NCI-H1105 (cell line): ENCODE measurements at places on chromosomes 7 and 10.

GRCh38 chr10:122655524-122656307 is 43.9 kb downstream of the C10orf120 start:
- DNase-seq = no peak

GRCh38 chr10:79221110-79222051 is 125.9 kb upstream of the PPIF start:
- no peak for DNase-seq

GRCh38 chr7:70830060-70830395 is 301.9 kb upstream of the GALNT17 start:
- no peak for DNase-seq

- DNase-seq = no peak
These were observed 449.7 kb upstream of the KLF6 start for GRCh38 chr10:4234661-4235060.

DNA sequence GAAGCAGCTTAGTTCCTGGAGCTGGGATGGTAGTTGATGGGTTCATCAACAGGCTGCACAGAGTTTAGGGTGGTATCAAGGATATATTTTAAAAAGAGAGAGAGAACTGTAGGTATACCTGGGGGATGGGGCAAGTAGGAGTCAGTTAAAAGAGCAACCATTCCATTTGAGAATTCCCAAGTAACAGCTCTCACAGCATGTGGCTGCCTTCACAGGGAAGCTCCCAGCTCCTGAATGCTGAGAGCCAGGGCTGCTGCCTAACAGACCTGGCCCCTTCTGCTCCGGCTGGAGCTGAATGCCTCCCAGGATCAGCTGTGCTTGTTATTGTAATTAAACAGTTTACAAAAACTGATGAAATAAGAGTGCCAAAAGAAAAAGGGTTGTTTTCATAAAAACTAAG is 58.8 kb upstream of the GPR26 start:
- no peak for DNase-seq

GRCh38 chr7:118372530-118372929 is 148.0 kb downstream of the ANKRD7 start:
- no peak for DNase-seq

GRCh38 chr10:571166-571565 is 118.3 kb downstream of the DIP2C start:
- no peak for DNase-seq

DNA sequence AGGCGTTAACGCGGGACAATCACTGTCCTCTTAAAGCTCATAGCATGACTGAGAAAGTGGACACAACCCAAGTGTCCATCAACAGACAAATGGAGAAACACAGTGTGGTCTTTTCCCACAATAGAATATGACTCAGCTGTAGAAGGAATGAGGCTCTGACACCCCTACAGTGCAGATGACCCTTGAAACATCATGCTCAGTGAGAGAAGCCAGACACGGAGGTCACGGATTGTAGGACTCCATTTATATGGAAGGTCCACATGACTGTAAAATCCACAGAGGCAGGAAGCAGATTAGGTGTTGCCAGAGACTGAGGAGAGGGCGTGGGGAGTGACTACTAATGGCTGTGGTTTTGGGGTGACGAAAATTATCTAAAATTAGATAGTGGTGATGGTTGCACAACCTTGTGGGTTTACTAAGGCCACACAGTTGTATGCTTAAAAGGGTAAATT is 6.1 kb upstream of the NCAPG2 start:
- DNase-seq = no peak

DNA sequence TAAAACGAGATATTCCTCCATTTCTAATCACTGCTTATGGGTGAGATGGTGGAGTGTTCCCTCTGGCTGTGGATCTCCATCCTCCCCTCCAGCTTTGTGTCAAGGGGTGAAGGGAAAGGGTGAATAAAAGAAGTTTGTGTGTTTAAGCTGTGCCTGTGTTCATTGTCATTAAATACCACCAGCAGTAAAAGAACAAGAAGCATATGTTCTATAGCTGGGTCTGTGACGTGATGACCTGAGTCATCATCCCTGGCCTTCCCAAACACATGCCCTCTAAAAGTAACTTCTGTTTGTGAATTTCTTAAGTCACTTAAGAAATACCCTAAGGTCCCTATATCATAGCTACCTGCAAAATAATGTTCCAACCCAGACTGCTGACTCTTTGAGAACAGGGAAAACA is 104.9 kb downstream of the PPP1R17 start:
- no peak for DNase-seq

DNA sequence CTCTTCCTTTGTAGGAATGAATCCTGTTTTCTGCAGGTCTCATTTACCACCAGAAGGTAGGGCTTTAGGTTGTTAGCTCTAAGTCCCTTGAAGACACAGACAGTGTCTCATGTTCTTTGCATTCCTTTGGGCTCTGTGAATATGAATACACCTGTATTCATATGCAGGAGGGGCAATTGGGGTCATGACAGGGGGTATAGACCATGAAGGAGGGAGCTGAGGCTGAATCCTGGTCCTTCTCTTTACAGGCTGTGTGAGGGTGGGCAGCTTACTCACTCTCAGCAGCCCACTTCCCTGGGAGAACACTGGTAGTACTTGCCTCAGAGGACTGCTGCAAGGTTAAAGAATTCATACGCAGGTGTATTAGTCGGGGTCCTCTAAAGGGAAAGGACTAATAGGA is 267.2 kb upstream of the MGMT start:
- no peak for DNase-seq

DNA sequence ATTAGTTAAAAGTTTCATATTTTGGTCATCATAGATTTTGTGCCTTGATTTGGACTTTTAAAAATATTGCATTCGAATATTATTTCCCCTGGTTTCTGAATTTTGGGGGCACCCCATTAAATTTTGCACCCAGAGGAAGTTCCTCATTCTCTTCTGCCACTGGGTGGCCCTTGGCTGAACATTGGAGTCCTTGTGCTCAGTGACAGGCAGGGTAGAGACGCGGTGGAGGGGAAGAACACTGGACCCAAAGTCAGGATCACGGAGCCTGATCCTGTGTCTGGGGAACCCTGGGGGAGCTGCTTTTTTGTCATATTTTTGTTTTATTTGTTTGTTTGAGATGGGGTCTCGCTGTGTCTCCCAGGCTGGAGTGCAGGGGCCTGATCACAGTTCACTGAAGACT is 74.7 kb downstream of the MKI67 start:
- no peak for DNase-seq

GRCh38 chr10:100506596-100507356 is 12.9 kb downstream of the SEC31B start:
- no peak for DNase-seq

DNA sequence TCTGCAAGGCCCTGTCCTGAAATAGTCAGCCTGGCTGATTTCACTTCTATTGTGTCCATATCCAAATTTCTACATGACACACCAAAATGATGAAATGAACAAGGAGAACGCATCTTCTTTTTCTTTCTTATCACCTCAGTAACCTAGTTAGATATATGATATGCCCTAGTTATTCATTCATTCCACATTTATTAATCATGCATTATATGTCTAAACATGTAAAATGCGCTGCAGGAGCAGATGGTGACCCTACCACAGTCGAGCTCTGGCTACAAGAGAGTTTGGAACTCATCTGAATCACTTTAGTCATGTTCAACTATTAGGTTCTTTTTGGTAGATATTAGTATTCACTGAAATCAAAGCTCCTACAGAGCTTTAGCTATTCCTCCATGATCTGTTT is 31.8 kb upstream of the VPS41 start:
- DNase-seq = no peak

GRCh38 chr7:17497549-17498167 is 199.2 kb downstream of the AHR start:
- DNase-seq = no peak

GRCh38 chr7:49245062-49245461 is 320.7 kb downstream of the CDC14C start:
- DNase-seq = no peak

DNA sequence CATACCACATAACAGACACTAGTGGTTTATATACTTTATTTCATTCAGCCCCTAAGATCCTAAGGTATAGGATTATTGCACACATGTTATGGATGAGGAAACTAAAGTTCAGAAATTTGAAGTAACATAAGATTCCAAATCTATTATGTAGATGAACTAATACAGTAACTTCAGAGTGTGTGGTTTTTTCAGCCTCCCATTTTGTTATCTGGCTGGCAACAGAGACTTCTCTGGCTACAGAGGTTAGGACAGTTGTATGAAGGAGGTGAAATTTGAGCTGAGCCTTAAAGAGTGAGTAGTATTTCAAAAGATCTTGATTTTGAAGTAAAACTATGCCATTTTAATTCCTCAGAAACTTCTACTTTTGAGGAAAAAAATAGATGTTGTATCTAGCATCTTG is 125.4 kb downstream of the MAPK8 start:
- no peak for DNase-seq

GRCh38 chr7:67900456-67900855 is 903.8 kb downstream of the TYW1 start:
- no peak for DNase-seq

DNA sequence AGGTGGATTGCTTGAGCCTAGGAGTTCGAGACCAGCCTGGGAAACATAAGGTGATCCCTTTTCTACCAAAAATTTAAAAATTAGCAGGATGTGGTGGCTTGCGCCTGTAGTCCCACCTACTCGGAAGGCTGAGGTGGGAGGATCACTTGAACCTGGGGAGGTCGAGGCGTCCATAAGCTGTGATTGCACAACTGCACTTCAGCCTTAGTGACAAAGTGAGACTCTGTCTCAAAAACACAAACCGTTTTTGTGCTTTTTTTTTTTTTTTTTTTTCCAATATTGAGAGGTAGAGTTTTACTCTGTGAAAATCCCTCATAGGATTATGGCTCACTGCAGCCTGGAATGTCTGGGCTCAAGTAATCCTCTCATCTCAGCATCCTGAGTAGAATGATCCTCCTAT is 14.1 kb downstream of the CCAR1 start:
- no peak for DNase-seq

GRCh38 chr7:107659666-107660065 is 962 bp upstream of the SLC26A4 start:
- DNase-seq = no peak

DNA sequence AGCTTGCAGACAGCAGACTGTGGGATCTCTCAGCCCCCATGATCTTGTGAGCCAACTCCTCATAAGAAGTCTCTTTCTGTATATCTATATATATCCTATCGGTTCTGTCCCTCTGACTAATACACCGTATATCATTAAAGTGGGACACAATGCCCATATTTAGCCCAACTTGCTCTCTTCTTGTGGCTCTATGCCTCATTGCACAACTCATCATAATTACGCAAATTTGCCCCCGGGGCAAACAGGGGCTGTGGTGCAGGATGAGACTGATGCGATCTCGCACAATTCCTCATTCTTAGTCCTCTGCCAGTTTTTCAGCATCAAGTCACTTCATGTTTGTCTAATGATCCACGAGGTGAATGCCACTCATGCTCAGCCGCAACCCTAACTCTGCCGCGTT is 183.2 kb downstream of the PRPF18 start:
- no peak for DNase-seq

DNA sequence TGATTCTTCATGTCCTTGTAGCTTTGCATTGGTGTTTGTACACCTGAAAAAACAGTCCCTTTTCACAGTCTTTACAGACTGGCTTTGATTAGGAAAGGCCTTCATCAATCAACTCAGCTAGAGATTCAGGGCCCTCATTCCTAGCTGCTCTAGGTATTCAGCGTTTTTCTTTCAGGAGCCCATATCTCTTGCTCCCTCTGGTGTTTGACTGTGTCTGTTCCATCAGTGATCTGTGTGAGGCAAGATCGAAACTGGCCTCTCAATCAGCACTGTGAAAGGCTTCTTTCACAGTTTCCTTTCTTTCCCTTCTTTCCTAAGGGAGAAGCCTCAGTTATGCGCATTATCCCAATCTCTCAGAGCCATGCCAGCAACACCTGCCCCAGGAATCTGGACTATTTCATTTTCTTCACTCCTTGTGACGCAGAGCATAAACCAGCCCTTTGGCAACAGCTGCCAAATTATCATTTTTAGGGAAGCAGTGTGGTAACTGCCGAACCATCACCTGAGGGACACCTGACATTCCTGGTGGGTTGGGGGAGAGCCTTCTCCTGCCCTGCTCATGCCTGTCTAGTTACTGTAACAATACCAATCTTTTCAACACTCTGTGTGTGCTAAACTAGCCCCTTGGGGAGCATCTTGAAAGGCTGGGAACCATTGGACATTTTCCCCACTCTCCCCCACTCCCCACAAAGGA is 75.7 kb upstream of the CCDC71L start:
- peak; percentile 13 for DNase-seq

DNA sequence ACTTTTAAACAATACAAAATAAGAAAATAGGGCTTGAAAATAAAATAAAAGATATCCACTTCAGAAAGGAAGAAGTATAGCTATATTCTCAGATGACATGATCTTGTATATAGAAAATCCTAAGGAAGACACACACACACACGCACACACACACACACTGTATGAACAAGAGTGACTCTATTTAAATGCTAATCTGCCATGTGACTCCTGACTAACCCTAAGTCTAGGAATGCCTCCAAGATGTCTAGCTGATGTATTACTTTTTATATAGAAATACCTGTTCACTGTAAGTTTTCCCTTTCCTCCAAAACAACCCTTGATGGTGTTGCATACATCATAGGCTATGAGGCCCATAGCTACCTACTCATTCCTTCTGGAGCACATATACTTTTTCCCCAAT is 173.1 kb upstream of the LRRTM3 start:
- DNase-seq = no peak

DNA sequence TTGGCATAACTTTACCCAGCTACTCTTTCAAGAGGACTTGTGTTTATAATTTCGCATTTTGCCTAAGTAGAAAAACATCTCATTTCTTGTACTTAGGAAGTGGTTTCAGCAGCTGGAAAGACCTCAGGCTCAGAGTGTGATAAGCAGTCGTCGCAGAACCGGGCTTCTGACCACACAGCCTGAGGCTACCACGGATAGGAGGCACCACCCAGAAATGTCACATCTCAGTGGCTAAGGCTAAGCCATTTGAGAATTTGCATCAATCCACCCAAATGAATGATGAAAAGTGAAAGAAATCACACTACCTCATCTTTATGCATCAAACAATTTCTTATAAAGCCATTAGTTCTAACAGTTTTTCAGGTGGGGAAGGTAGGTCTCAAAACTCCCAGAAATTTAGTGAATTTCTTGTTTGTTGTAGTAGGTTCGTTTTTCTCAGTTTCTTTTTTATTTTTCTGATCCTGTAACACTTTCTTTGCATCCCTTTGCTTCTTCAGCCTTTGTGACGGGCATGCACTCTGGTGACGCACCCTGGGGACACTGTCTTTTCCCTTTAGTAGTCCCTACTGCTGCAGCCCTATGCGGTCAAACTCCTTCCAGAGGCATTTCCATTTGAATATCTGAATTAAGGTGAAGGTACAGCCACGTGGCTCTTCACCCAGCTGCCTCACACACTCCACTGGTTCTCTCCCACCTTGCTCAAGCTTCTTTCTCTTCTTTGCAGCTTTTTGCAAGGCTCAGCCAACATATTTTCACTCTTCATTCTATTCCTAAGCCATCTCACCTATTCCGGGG is 68.5 kb downstream of the MAP3K8 start:
- no peak for DNase-seq

DNA sequence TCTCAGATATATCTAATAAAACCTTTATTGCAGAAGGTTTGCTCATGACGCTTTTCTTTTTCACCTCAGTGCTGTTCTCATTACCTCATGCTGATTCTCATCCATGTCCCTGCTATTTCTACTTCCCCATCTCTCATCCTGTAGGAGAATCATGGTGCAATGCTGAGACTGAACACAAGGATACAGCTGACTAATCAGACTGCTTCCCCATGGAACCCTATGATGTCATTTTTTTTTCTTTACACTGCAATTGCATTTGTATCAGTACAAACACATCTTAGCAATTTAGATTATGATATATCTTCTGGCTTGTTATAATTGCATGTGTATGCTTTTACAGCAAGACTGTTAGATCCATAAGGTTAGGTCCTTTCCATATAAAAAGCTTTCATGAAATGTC is 93.7 kb downstream of the SEMA3A start:
- DNase-seq = no peak
